ENCODE measurements at places on chromosomes 2 and 18.

DNA sequence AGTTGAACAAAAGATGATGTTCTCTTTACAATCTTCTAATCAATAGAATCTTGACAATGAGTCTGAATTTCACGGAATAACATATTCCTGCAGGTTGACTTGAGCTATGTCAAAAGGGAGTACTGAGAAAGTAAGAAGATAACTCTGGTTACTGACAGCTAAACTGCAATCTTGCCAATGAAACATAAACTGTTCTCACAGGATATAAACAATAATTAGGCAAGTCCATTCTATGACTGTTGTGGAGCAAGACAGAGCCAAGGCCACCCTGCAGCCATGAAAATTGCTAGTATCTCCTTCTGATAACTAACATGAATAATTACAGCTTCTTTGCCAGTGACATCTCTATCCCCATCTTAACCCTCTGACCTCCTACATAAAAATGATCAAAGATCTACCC is 6.3 kb upstream of the RPRD1A start:
- no peak for DNase-seq

GRCh38 chr2:195148004-195148403 is 509.0 kb upstream of the SLC39A10 start:
- DNase-seq, result no peak

GRCh38 chr2:224933431-224933830 is 108.8 kb downstream of the DOCK10 start:
- no peak for DNase-seq

DNA sequence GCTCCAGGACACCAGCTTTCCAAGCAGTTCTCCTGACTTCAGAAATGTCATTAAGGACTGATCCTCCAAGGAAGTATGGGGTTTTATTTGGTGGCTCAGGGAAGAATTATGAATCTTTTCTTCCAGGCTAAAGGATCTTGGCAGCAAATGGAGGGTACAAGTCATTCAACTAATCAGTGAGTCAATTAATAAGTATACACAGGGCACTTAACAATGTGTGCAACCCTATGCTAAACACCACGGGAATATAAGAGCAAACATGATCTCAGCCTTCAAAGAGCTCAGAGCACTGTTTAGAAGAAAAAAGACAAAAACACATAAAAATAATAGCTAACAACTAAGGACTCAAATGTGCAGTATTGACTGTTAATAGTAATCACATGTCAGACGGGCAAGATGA is 234.5 kb downstream of the SETBP1 start:
- DNase-seq, result no peak

DNA sequence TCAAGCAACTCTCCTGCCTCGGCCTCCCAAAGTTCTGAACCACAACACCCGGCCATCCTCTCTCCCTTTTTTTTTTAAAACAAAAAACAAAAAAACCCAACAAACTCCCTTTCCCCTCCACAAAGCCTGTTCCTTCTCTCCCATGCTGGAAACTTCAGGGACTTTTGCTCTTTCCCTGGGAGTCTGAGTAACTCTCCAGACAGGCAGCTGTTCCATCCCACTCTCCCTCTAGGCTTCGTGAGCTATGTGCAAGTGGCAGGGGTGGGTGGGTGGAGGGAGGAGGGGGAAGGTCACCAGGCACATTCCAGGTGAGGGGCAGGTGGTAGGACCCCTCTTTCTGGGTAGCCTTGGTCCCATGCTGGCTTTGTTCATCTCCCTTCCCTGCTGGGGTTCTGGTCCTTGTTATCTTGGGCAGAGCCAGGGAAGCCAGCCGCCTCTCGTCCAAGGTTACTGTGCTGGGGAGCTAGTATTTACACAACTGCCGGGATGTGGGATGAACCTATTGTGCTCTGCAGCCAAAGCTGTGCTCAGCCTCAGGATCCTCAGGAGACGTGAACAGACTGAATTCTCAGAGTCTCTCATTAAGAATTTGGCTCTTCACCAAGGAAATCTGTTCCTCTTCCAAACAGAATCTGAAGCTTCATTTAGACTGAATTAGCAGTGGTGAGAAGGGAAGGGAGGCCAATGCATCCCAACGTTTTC is 106.9 kb downstream of the LIPG start:
- no peak for DNase-seq

GRCh38 chr18:46821856-46822711 is 65.2 kb upstream of the ST8SIA5 start:
- DNase-seq, result no peak

DNA sequence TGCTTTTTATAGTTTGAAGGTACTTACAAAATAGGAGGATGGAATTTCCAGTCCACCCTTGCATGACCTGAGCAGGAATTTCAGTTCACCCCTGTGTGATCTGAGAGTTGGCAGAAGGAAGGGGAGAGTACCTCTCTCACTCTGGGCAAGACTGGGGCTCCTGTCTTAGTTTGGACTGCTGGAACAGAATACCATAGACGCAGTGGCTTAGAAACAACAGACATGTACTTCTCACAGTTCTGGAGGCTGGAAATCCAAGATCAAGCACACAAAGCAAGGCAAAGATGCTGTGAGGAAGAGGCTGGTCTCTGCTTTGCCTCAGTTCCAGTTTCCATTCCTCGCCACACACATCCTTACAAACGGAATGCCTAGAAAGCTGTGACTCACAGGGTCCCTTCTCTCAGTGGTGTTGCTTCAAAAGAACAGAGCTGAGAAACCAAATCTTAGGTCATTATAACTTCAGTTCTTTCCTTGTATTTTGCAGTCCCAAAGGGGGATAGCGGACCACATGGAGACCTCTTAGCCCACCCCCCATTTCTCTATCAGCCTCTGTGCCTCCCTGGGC is 108.8 kb upstream of the HAAO start:
- DNase-seq, result no peak

DNA sequence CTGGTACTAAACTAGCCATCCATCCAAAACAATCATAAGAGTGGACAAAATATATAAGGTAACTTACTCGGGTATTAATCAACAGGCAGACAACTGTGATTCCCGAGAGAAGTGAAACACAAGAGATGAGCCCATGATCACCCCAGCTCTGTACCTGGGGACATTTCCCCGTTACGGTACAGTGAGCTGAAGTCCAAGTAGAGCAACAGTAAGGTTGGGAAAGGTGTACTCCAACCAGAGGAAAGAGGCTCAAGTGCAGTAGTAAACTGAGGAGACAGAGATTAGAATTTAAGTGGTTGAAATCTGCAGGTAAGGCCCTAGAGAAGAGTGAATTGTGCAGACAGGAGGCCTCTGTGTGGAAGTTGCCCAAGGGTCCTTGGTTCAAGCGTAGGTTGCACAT is 30.5 kb upstream of the CHAC2 start:
- DNase-seq, result no peak
